Activated T-helper 1 cell treated with anti-CD3 and anti-CD28 coated beads, Interleukin-12 subunit alpha, Interleukin-12 subunit beta, Interleukin-2, Interleukin-4 antibody, amounts not matched to agents 30 ng/mL and 10 ng/mL and 1 ng/mL, durations not matched to agents 14 hours and 24 hours and 36 hours (primary cell): ENCODE measurements at places on chromosomes 7 and 10. TPM values are rescaled to one million over a fixed set of nuclear protein-coding genes. Genes with fewer than 3 reads are reported as not detected.

DNA sequence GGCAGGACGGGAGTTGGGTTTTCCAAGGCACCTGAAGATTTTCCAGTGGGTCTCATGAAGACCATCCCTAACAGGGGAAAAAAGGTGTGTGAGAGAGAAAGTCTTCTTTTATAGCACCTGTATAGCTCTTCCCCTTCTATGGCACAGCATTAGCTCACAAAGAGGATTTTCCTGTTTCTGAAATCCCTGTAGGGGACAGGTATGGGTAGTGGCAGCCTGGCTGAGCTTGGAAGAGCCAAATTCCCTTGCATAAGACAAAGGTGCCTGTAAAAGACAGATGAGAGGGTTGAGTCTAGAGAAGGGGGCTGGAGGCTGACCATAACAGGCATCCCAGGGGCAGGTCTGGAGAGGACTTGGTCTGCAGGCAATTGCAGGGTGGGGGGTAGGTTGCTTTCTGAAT lies 63.7 kb downstream of the COL13A1 start:
- DNase-seq = no peak

DNA sequence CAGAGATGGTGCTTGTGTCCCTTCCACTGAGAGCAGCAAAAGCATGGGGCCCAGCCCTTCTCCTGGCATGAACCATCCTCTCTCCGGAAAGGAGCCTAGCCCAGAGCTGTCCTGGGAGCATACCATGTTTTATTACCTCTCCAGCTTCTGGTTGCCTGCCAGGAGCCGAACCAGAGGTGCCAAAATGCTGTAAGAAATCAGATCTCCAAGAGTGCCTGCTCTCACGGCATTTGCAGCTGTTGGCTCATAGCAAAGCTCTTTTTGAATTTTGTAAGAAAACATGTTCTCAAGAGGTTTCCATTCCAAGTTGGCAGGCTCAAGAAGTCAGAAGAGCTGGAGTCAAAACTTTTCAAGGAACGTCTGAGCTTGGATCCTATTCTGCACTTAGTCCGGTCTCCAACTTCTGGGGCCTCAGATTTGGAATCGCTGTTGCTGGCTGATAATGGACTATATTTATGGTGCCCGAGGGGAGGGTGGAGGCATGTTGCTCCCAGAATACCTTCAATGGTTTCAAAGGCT lies 211.7 kb upstream of the MKI67 start:
- DNase-seq = no peak

GRCh38 chr7:13848681-13849131 lies 140.8 kb downstream of the ETV1 start:
- DNase-seq = no peak

DNA sequence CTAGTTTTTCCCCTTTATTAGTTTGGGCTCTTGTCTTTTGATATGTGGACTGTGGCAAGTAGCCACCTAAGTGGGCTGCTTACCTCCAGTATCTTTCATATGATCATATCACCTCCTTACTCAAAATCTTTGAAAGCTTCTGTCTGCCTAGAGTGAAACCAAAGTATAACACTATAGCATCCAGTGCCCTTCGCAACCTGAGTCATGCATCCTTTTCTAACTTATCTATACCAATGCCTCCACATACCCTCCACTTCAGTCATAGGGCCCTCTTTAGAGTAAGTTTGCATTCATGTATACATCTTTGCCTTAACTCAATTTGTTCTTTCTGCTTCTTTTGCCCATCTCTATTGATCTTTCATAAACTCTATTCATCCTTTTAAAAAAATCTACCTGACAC lies 15.7 kb upstream of the MACC1 start:
- DNase-seq = no peak

GRCh38 chr10:74431816-74432215 lies 280.8 kb downstream of the ADK start:
- no peak for DNase-seq

GRCh38 chr7:35704261-35704660 lies 9.3 kb upstream of the HERPUD2 start:
- DNase-seq = no peak

GRCh38 chr7:84283798-84284197 lies 89.2 kb upstream of the SEMA3A start:
- no peak for DNase-seq

GRCh38 chr10:26455567-26456315 lies 17.6 kb downstream of the APBB1IP start:
- no peak for DNase-seq

DNA sequence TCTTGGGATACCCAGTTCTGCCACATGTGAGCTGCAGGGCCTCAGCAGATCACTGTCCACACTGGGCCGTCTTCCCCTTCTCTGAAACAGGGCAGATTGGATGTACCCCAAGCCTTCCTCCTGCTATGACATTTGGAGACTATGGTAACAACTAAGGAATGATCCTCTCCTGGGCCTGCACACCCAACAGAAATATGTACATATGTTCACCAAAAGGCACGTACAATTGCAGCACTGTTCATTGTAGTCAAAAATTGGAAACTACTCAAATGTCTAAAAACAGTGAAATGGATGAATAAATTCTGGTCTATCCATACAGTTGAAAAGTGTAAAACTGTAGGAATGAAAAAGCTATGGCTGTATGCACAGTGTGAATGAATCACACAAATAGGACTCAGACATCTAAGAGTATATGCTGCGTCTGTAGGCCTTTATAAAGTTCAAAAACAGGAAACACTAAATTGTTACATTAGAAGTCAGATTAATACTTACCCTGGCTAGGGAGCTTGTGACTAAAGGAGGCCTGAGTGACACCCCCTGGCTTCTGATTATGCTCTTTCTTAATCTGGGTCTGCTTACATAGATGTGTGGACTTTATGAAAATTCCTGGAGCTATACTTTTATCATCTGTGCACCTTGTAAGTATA lies 16.1 kb upstream of the XPNPEP1 start:
- no peak for DNase-seq

GRCh38 chr7:45978731-45979211 lies 57.7 kb upstream of the IGFBP3 start:
- DNase-seq = no peak

GRCh38 chr10:137606-138005 lies 2.4 kb downstream of the ZMYND11 start:
- no peak for DNase-seq

GRCh38 chr10:61888744-61889143 lies 12.8 kb upstream of the ARID5B start:
- no peak for DNase-seq

- DNase-seq = no peak
Measured at GRCh38 chr7:8161364-8161828, 100.6 kb downstream of the ICA1 start.

DNA sequence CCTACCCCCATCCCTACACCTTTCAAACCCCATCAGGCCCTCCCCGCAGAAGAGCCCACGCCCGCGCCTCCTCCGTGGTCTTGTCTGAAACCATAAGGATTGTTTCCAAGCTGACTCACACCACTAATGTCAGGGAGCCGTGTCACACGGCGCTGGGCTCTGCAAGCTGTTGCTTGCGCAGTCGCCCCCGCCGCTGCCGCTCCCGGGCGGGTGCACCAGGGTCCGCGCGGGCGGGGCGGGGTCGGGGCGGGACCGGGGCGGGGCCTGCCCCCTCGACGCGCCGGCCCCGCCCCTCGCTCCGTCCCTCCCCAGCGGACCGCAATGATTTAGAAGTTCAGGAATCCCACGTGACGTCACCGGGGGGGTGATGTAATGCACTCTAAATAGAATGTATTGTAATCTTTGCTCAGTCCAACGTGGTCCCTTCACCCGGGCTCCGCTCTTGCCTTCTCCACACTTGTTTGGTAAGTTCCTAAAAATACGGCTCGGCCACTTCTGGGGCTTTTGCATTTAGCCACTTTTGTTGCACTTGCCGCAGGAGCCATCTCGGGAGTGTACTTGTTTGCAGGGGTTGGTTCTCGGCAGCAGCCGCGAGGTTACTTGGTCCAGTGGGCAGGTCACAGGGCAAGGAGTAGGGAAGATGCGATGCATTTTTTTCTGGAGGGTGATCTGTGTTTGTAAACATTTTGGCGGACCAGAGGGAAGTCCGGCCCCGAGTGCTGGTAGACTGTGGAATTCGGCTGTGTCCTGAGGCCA lies 3.2 kb upstream of the CREB5 start:
- peak; percentile 41 for DNase-seq

GRCh38 chr7:150407588-150408392 lies 28.7 kb downstream of the ZNF775 start:
- no peak for DNase-seq

Gene NCF1
- 0.39 and 0.67 TPM in 2 replicates for total RNA-seq

Gene MMP21
- not detected in 2 replicates for total RNA-seq

Gene ZNF138
- total RNA-seq = 7.7 and 7.9 TPM in 2 replicates
